ENCODE measurements at places on chromosomes 12 and 14.

DNA sequence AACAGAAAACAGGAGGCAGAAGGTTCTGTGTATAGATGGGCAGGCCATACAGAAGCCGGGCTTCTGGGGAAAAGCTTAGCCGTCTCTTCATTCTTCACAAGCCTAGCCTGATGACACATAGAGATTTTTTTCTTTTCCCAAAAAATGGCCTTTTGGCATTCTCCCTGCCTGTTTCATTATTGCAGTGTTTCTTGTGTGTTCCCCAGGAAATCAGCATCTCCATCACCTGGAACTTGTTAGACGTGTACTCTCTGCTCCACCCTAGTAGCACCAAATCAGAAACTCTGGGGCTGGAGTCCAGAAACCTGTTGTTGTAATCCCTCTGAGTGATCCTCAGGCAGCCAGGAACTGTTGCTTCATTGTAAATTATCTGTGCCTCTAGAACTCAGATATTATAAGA, 388.1 kb downstream of the CCDC91 start:
- no peak for DNase-seq

- no peak for DNase-seq
Measured at GRCh38 chr14:68634332-68634731, 158.5 kb downstream of the ZFP36L1 start.

DNA sequence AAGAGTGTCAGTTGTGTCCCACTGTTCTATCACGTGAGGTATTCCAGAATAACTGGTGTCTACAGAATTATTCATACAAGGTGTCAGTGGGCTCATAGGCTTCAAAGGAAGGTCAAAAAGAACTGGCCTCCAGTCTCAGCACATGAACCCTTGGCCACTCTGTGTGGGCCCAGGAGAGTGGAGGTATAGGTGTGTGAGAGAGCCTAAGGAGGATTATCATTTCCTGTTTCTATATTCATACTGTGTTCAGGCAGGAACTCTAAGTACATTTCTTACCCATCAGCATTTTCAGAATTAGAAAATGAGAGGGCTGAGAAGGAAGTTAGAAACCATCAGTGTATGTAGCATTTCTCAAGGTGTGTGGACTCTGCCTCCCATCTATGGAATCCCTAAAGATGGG, 87.0 kb downstream of the BTG1 start:
- no peak for DNase-seq

- DNase-seq = no peak
Measured at GRCh38 chr12:122686538-122686937, 16.6 kb downstream of the HCAR2 start.

DNA sequence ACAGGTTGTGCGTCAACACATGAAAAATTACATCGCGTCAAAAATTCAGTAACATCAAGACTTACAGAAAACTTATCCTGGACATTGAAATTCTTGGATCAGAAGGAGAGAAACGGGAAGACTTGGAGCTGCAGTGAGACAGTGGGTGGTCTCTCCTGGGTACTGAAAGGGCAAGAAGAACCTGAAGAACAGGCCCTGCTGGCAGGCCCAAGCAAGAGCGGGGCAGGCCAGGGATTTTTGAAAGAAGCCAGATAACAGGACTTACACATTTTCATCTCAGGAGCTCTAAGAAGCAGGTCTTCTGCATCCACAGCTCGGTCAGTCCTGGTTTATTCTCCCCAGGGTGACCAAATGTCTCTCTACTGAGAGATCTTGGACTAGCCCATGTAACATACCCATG, 466.5 kb upstream of the SOX5 start:
- no peak for DNase-seq

- no peak for DNase-seq
Measured at GRCh38 chr12:68269779-68270178, 16.4 kb upstream of the IL22 start.
